GM12864 (cell line): ENCODE measurements at places on chromosomes 2 and 18.

- no peak for DNase-seq
These were observed 2.9 kb upstream of the EPAS1 start for GRCh38 chr2:46294176-46294836.

DNA sequence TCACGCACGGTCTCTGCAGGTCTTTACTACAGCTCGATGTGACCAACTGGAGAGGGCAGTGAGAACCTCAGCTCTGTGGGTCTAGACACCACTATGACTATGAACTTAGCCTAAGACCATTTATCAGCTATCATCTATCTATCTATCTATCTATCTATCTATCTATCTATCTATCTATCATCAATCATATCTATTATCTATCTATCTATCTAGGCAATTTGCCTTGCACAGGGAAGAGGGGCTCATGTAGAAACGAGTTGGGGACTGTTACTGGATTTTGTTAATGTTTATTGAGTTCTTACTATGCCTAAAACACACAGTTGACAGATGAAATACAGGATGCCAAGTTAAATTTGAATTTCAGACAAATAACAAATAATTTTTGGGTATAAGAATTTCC, 41.1 kb upstream of the TLK1 start:
- no peak for DNase-seq

DNA sequence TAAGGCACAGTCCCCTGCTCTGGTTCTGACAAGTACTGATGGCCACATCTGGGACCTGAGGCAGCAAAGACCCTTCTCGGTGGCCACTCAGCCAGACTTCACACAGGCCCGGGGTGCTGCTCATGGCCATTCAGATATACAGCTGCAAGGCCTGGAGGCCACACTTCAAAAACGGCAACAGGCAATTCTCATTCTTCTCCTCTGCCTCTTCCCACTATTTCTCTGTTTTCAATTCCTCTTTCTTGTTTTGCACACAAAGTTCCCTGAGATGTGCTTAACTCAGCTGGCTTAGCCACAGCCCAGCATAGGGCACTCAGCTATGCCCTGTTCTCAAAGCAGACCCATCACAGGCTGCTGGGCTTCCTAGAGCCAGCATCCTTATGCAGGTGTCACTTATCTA, 29.9 kb downstream of the PTPN18 start:
- no peak for DNase-seq

DNA sequence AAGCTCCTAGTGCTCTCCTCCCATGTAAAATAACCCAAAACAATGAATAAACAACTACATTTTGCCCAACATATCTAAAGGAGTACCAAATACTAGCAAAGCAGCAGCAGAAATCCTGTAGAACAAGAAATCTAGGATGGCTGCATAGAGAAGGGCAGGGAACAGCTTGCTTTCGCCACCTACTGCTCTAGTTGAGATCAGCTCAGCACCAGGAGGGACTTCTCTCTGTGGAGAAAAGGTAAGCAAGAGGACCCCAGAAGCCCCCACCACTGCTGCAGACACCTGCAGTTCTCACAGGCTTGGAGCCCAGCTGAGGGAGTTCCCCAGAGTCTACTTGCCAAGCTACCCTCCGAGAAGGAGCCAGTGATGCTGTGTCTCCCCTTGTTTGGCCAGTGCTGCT, 243.0 kb upstream of the CHST9 start:
- DNase-seq, result no peak

- DNase-seq, result no peak
These were observed 17.4 kb downstream of the XDH start for GRCh38 chr2:31397094-31397493.

DNA sequence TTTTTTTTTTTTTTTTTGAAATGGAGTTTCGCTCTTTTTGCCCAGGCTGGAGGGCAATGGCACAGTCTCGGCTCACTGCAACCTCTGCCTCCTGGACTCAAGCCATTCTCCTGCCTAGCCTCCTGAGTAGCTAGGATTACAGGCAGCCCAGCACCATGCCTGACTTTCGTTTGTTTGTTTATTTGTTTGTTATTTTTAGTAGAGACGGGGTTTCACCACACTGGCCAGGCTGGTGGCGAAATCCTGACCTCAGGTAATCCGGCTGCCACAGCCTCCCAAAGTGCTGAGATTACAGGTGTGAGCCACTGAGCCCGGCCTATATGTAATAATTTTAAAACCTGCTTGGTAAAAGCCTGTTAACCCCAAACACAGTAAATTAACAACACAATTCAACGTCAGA, 435.7 kb downstream of the LRRTM4 start:
- DNase-seq, result no peak
